ENCODE measurements at places on chromosomes 3 and 15. TPM values are rescaled to one million over a fixed set of nuclear protein-coding genes. Genes with fewer than 3 reads are reported as not detected.

CCR3 gene
- total RNA-seq, result not detected

SYNPR gene
- not detected for total RNA-seq

DHFR2 gene
- 0.75 TPM for total RNA-seq

PEX11A gene
- total RNA-seq, result 0.22 TPM

TBL1XR1 gene
- 67.8 TPM for total RNA-seq

SCN5A gene
- total RNA-seq, result 0.11 TPM

Data from CD4-positive, alpha-beta T cell (primary cell).